ENCODE measurements at places on chromosomes 11 and 22.

DNA sequence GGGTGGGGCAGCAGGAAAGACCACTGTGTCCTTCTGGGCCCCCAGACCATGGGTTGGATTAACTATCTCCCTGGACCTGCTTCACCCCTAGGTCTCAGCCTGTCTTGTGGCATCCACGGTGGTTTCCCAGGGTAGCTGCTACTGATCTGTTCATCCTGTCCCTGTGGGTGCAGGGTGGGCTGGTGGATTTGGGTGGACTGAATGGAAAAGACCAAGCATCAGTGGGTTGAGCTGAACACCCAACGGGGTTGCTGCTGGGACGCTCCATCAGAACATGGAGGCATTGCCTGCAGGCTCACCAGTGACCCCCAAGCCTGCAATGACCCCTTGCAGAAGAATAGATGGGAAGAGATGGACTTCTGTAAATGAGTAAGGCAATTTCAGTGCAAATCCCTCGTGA lies 812.1 kb downstream of the TBC1D22A start:
- no peak for DNase-seq

DNA sequence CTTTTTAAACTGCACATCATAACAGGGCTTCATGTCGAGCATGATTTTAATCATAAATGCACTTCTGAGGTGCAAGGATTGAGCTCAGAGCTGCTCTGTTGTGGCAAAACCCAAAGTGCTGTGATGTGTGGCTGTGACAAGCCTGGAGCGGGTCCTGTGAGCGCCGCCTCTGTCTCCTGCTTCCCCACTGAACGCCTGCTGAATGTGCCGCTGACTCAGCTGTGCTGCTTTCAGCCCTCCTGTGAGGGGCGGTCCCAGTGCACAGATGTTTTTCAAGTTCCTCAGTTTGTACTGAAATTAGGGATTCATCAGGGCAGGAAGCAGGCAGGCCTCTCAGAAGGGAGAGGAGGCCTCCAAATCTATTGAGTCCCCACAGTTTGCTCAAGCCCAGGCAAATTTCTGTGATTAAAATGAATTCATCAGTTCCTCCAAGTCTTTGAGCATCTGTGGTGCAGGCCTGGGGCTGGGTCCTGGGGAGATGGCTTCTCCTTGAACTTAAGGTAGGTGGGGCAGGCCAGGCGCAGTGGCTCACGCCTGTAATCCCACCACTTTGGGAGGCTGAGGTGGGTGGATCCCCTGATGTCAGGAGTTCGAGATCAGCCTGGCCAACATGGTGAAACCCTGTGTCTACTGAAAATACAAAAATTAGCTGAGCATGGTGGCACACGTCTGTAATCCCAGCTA lies 3.0 kb upstream of the GTSE1 start:
- peak; percentile 45 for DNase-seq

- no peak for DNase-seq
Observed at GRCh38 chr11:16982256-16982671, 31.9 kb downstream of the PLEKHA7 start.

- no peak for DNase-seq
Observed at GRCh38 chr22:27900153-27900552, 18.9 kb downstream of the PITPNB start.

GRCh38 chr11:102318469-102318868 lies 1.2 kb downstream of the BIRC3 start:
- DNase-seq = peak; percentile 30

DNA sequence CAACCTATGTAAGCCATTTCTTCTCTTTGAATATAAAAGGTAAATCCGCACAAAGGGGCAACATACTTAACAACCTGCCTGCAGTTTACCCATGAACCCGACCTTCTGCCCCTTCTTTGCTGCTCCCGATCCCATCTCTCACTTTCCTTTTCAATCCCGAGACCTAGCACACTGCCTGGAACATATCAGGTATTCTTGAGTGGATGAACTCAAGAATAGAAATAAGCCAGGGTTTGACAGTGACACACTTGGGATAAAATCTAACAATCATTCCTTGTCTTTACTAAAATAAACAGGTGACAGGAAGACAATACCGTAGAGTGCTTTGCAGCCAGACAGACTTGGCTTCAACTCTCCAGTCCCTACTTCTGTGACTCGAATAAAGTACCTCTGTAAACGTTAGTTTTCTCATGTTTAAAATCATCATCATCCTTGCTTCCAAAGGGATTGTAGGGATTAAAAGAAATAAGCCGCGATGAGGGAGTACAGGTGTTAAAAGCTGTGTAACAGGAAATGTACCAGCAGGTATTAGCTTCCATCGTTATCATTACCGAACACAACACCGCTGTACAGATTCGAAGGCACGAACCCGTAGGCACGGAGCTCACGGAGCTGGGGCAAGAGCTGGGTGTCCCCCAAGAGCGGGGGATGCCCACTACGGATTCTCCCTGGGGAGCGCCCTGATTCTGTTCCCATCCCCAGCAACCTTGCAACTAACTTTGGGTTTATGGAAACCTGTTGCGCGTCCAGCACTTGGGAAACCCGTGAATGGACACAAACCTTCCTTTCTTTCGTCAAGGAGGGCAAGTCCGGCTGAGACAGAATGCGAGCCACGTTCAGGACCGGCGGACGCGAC lies 720 bp downstream of the UFD1 start:
- DNase-seq = no peak

DNA sequence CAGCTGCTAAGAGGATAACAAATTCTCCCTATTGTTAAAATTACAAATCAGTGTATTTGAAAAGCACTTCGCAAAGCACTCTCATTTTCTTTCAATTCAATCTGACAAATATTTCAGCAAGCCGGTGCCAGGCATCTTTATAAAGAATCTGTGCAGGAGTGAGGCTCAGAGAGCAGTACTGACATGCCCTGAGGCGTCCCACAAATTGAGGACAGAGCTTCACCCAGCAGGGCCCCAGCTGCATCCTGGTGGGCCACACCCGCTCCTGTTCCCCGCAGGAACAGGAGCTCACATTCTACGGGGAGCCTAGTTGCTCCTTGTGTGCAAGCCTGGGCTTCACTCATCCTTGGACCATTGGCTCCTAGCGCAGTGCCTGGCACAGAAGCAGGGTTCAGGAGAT lies 60.9 kb upstream of the EIF3D start:
- no peak for DNase-seq

DNA sequence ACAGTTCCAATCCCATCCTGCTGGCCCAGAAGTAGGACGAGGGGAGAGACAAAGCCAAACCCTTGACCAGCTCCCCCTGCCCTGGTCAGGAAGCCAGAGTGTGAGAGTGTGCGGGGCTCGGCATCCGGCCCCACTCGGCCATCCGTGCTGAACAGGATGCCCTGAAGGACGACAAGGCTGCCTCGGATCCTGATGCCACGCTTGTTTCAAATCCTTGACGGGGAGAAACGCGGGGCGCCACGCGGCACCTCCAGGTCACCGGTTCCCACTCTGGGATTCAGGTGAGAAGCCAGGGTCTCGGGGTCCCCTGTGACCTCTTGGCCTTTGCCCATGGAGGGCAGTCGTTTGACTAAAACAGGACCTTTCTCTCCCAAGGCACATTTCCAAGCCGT lies 167.8 kb downstream of the BRD1 start:
- no peak for DNase-seq

DNA sequence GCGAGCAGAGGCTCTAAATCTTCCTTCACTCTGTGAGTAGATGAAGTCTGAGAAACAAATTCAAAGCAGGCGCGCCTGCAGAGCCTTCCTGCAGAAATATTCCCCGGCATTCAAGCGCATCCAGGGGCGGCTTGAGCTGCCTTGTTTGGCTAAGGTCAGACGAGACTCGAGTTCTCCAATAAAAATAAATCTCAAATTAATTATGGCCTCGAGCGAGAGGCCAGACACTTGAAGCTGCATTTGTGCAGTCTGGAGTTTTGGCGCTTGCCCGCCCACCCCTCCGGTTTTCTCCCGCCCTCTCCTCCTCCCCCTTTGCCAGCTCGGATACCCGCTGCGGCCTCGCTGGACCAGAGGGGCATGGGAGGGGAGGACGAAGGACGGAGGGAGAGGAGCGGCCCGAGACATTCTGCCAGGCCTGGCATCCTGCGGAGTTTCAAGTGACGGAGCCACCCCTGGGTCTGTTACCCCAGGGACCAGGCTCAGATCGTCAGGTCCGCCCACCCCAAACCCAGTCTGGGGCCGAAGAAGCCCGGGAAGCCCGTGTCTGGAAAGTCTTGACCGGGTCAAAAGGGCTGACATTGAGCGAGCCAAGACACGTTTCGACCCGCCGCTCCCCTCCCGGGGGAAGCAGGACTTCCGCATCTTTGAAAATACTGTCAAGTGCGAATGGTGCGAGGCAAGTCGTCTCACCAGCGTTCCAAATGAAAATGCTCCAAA lies 3.8 kb upstream of the FLI1 start:
- no peak for DNase-seq

DNA sequence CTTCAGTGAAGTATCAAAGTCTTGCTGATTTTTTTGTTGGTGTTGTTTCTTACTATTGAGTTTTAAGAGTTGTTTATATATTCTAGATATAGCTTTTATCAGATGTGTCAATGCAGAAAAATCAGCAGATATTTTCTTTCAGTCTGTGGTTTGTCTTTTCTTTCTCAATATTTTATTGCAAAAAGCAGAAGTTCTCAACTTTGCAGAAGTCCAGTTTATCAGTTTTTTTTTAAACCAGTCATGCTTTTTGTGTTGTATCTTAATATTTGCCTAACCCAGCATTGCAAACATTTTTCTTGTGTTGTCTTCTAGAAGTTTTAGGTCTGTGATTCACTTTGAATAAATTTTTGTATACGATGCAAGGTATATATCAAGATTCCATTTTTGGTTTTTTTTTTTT lies 7.0 kb downstream of the ASRGL1 start:
- no peak for DNase-seq

DNA sequence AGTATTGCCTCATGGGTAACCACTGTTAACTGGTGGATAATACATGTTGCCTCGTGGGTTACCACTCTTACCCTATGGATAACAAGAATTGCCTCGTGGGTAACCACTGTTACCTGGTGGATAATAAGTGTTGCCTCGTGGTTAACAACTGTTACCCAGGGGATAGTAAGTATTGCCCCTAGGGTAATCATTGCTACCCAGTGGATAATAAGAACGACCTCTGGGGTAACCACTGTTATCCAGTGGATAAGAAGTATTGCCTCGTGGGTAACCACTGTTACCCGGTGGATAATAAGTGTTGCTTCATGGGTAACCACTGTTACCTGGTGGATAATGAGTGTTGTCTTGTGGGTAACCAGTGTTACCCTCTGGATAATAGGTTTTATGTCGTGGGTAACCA lies 28.1 kb upstream of the NXPE4 start:
- no peak for DNase-seq

- DNase-seq = peak; percentile 74
Observed at GRCh38 chr11:10303558-10304363, 1.1 kb upstream of the ADM start.

DNA sequence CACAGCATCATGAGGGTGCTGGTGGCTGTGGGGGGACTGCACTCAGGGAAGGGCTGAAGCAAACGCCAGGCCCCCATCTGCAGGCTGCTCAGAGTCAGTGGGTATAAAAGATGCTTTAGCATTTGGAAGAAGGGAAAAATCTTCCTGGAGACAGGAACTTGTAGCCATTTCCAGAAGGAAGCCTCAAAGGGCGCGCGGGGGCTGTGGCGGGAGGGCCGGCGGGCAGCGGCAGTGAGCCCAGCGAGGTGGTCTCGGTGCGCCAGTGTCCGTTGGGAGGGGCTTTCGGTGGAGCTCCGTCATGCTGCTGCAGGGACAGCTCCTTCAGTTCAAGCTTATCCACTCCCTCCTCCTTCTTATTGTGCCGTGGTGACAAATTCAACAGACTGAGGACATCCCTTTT lies 63.0 kb upstream of the PITPNB start:
- DNase-seq = no peak

- DNase-seq = peak; percentile 44
Observed at GRCh38 chr22:20238536-20238900, 29.6 kb downstream of the RTN4R start.

DNA sequence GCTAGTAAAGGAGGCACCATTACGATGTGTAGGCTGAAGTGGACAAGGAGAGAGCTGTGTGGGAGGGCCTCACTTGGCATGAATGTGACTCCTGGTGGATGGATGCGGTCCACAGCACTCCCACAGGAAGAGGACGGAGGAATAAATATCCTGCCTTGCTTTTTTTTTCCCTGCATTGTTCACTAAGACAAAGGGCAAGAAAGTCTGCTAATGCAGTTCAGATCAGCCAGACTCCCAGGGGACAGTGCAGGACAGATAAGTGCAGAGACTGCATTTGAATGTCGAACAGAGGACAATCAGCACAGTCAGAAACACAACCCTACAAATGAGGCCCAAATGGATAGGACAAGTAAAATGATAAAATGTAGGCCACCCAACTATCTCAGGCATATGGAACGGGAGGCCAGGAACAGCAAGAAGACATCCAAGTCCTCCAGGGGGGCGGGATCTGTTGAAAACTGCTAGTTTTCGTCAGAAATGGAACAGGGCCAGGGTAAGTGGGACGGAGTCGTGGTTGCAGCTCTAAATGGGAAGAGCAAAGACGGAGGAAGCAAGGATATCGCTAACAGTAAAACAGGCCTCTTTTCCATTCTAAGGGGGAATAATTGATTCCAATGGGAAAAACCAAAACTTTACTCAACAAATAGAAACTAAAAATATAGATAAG lies 25.2 kb upstream of the OR8B8 start:
- DNase-seq = no peak

GRCh38 chr11:88909500-88909899 lies 156.3 kb downstream of the GRM5 start:
- DNase-seq = no peak

GRCh38 chr11:94938095-94939055 lies 35.0 kb downstream of the CWC15 start:
- no peak for DNase-seq

DNA sequence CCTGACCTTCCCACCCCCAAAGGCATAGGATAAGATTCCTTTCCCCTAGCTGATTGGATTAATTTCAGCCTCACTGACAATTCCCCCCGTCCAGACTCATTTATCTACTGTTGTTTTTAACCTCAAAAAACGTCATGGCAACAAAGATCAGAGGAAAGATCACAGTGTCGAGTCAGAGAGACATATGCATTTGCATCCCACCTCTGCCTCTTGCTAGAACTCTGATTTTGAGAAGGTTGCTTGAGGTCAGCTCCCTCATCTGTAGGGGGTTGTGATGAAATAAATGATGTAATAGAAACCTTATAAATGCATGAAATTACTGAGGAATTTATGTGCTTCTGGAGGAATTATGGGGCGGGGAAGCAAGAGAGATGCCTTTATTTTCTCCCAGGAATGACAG lies 53.3 kb upstream of the SYN3 start:
- no peak for DNase-seq

GRCh38 chr11:110955776-110956175 lies 243.5 kb upstream of the ARHGAP20 start:
- no peak for DNase-seq

Measured in transverse colon (tissue), 4 donors.